HL-60 (cell line): ENCODE measurements at places on chromosomes 1 and 21.

DNA sequence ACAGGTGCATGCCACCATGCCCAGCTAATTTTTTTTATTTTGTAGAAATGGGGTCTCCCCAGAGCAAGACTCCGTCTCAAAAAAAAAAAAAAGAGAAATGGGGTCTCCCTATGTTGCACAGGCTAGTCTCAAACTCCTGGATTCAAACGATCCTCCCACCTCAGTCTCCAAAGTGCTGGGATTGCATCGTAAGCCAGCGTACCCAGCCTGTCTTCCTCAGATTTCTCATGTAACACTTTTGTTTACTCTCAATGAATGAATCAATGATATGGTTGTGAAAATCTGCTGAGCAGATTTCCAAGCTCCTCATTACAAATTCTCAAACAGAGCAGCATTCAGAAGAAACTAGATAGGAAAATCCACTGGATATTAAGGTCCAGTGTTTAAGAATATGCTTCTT lies 6.6 kb downstream of the CMPK1 start:
- no peak for DNase-seq

DNA sequence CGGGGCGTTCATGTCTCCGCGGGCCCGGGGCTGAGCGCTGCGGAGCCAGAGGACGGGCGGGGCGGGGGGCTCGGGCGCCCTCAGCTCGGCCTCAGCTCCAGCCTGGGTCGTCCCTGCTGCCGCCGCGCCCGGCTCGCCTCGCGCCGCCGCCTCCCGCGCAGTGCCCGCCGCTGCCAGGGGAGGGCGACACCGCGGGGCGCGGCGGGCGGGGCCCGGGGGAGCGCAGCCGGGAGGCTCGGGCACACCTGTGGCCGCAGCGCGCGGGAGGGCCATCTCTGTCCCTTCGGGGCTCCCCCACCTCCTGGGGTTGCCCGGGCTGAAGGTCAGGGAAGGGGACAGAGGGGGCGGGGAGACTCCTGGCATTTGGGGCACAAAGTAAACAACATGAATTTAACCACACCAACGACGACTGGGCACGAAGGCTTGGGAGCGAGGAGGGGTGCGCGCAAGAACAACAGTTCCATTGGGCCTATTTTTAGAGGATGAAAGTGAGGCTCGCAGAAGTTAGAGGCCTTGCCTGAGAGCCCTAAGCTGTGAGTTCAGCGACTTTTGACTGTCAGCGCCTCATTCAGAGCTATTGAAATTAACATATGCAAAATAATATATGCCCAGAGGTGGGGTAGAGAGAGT lies at the start of gene FAM131C:
Gene FAM131C (minus strand): TSS at position 162 of the 630 bp plus-strand sequence. CDS start 209 bp downstream, outside the sequence.
- DNase-seq: no peak

GRCh38 chr21:37865156-37865555 lies 51.1 kb downstream of the KCNJ6 start:
- DNase-seq: no peak

GRCh38 chr1:35369922-35370671 lies 101.6 kb downstream of the ZMYM4 start:
- DNase-seq: peak; percentile 6

DNA sequence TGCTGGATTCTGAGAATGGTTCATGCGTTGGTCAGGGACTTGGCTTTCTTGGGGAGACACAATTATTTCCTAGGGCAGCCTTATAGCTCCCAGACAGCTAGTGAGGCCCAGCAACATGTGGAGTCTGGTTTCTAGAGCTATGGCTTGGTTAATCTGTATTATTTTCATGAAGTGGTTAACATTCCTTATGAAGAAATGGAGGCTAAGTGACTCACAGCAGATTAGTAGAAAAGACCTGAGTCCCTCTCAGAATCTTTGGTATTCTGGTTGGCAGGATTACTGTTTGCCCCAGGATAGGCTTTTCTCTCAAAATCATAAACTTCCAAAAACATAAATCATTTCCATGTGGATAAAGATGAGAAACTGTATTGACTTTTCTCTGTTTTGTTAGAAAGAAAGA lies 42.3 kb downstream of the DUSP10 start:
- DNase-seq: no peak

GRCh38 chr1:228198977-228199590 lies 8.8 kb upstream of the OBSCN start:
- no peak for DNase-seq

DNA sequence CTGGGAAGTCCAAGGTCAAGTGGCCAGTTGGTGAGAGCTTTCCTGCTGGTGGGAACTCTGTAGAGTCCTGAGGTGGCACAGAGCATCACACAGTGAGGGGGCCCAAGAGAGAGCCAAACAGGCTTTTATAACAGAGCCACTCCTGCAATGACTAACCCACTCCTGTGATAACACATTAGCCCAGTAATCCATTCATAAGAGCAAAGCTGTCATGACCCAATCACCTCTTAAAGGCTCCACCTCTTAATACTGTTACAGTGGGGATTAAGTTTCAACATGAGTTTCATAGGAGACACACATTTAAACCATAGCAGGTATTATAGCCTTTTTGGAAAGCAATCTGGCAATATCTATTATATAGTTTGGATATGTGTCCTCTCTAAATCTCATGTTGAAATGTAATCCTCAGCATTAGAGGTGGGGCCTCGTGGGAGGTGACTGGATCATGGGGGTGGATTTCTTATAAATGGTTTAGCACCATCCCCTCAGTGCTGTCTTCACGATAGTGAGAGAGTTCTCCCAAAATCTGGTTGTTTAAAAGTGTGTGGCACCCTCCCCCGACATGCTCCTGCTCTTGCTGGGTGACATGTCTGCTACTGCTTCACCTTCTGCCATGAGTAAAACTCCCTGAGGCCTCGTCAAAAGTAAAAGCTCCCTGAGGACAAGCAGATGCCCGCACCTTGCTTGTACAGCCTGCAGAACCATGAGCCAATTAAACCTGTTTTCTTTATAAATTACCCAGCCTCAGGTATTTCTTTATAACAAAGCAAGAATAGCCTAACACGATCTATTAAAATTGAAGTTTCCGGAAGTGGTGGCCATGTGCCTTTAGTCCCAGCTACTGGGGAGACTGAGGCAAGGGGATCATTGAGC lies 64.5 kb downstream of the CD58 start:
- no peak for DNase-seq

DNA sequence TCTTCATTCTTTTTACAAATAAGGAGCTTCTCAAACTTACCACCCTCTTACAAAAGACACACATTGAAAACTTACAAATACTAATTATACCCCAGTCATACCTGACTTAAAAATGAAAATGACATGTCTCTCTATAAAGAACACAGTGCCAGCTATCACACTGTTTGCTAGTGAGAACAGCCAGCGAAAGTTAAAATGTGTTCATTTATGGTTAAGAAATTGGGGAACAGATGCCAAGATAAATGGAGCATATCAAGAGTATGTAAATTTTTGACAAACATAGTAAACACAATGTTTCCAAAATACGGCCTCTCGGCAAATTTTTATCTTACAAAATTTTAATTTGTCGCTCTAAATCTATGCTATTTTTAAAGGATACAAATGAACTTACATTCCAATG lies 1422.9 kb downstream of the KCNT2 start:
- no peak for DNase-seq

GRCh38 chr21:26809745-26810144 lies 35.5 kb downstream of the ADAMTS1 start:
- DNase-seq: no peak

GRCh38 chr1:61951731-61952580 lies 209.7 kb downstream of the PATJ start:
- no peak for DNase-seq

DNA sequence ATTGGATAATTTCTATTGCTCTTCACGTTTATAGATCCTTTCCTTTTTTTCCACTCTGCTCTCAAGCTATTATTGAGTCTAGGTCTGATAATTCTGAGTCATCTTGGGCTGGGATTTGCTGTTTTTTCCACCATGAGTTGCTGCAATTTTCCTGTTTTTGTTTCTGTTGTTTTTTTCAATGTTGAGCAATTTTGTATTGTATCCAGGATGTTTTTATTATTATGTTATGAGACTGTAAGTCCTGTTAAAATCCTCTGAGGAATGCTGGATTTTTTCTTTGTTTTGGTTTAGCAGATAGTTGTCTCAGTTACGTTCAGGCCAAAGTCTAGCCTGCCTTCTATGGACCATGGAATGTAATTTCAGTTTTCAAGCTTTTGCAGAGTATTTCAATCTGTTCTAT lies 13.0 kb upstream of the SLC35A3 start:
- DNase-seq: no peak

DNA sequence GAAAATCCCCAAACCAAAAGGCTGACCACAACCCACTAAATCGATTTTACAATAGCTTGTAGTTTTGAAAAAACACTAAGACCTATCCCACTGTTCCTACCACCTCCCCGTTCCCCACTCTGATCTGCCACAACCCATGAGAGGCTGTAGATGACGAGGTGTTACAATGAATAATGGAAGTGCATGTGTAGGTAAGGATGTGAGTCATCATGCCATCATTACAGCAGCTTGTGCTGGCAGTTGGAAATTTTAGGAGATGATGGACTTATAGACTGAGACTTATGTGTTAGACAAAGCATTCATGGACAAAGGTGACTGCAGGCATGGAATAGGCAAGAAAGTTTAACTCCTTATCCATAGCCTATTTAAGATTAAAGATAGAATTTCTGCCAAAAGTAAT lies 184.7 kb upstream of the CACYBP start:
- no peak for DNase-seq

GRCh38 chr1:164380893-164381292 lies 178.1 kb upstream of the PBX1 start:
- no peak for DNase-seq

GRCh38 chr1:62528015-62528414 lies 69.3 kb upstream of the ANGPTL3 start:
- DNase-seq: peak; percentile 70

- no peak for DNase-seq
Observed at GRCh38 chr1:196043268-196043667, 565.0 kb downstream of the KCNT2 start.

- no peak for DNase-seq
Observed at GRCh38 chr21:38777015-38777414, 28.7 kb upstream of the ETS2 start.
